ENCODE measurements at places on chromosomes 3 and 15.

- DNase-seq = no peak
Observed at GRCh38 chr3:171497468-171497867, 37.3 kb upstream of the TNIK start.

DNA sequence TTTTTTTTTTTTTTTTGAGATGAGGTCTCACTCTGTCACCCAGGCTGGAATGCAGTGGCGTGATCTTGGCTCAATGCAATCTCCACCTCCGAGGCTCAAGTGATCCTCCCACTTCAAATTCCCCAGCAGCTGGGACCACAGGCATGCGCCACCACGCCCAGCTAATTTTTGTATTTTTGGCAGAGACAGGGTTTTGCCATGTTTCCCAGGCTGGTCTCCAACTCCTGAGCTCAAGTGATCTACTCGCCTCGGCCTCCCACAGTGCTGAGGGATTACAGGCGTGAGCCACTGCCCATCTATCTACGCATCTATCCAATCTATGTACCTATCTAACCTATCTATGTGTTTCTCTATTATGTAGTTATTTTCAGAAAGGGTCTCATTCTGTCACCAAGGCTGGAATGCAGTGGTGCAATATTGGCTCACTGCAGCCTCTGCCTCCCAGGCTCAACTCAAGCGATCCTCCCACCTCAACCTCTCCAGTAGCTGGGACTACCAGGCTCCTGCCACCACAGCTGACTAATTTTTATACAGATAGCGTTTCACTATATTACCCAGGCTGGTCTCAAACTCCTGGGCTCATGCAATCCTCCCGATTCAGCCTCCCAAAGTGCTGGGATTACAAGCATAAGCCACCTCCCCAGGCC, 20.2 kb upstream of the GPX1 start:
- DNase-seq = no peak

GRCh38 chr3:124149771-124150170, 157.8 kb upstream of the ROPN1 start:
- DNase-seq = no peak

DNA sequence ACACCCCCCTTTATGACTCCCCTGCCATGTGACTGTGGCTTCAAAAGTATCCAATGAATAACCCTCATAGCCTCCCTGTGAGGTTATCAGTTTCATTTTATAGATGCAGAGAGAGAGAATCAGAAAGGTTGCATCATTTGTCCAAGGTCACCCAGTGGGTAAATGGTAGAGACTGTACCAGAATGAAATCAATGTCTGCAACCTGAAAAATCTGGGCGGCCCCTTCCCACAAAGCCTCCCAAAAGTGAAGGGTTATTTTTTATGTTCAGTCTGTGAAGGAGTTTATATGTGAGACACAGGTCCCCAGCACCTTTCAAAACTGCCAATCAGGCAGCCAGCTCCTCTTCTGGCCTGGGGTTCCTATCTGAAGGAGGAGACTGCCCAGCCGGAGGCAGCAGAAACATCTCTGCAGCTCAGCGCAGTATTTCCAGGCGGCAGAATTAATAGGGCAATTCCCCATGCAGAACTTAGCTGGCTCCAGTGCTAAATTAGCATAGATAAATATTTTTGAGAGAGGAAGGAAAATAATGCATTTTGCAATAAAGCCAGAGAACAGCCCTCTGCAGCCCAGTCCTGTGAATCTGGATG, 130.8 kb upstream of the PRR20G start:
- DNase-seq = no peak

DNA sequence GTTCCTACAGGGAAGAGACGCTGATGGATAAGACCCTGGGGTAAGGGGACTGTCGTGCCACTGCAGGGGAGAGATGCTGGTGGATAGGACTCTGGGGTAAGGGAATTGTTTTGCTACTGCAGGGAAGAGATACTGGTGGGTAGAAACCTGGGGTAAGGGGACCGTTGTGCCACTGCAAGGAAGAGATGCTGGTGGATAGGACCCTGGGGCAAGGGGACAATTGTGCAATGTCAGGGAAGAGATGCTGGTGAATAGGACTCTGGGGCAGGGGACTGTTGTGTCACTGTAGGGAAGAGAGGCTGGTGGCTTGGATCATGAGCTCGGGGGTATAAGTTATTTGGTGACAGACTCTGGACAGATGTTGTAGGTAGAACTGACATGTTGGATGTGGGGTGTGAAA, 37.6 kb downstream of the WNT7A start:
- no peak for DNase-seq
